ENCODE measurements at places on chromosomes 7 and 10. TPM values are rescaled to one million over a fixed set of nuclear protein-coding genes. Genes with fewer than 3 reads are reported as not detected.

HMX3 gene
- not detected for total RNA-seq

DNA sequence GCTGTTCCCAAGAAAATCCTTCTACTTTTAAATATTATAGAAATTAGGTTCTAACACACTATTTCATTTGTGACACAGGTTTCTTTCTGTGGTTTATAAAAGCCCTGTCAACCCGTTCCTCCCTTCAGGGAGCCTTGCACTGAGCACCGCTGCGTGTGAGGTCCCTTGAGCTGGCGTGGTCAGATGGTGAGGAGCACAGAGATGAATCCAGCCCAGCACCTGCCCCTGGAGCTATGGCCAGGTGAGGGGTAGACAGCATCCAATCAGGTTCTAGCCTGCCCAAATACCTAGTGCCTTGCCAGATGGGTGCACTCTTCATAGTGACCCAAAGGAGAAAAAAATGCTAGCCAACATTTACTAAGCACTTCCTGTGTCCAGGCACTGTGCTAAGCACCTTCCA is 15.7 kb downstream of the ZCCHC24 start:
- DNase-seq: no peak

DNA sequence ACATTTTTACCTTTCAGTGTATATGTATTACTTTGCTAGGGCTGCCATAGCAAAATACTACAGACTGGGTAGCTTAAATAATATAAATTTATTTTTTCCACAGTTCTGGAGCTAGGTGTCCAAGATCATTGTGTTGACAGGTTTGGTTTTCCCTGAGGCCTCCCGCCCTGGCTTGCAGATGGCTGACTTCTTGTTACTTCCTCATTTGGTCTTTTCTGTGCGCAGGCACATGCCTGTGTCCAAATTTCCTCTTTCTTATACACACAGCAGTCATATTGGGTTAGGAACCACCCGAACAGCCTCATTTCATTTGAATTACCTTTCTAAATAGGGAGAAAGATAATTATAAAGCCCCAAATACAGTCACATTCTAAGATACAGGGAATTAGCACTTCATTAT is 521.6 kb upstream of the SORCS1 start:
- no peak for DNase-seq

REEP3 gene
- 61.9 TPM for total RNA-seq

- no peak for DNase-seq
Observed at GRCh38 chr10:110528224-110528996, 30.7 kb downstream of the DUSP5 start.

FAM25G gene
- not detected for total RNA-seq

GRCh38 chr7:136210079-136210478 is 232.9 kb upstream of the MTPN start:
- DNase-seq: no peak

HSPA12A gene
- 3.0 TPM for total RNA-seq

MLLT10 gene
- total RNA-seq: 20.5 TPM

- DNase-seq: no peak
Observed at GRCh38 chr10:132977076-132977475, 34.7 kb upstream of the CFAP46 start.

TMEM209 gene
- 9.2 TPM for total RNA-seq

Measured in glomerular endothelial cell (primary cell).